HEK293T (cell line): ENCODE measurements at places on chromosomes 1 and 21.

DNA sequence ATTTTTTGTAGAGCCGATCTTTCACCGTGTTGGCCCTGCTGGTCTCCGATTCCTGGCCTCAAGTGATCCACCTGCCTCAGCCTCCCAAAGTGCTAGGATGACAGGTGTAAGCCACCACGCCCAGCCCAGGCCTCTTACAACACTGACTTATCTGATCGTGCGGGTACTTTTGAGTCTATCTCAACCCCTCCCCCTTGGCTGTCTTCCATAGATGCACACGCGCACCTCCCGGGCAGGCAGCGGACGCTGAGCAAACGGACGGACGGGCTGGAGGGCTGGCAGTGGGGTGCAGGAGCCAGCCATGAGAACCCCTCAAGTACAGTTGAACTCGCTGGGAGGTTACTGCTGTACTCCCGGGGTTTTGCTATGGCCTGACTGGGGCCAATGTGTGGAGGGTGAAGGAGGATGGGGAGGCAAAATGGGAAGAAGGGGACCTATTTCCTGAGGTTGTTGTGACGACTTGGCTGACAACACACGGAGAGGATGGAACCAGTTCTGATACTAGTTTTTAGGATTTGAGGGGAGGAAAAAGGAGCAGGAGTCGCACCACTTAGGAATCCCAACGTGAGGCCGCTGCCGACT lies 959 bp downstream of the CD58 start:
- no peak for DNase-seq

DNA sequence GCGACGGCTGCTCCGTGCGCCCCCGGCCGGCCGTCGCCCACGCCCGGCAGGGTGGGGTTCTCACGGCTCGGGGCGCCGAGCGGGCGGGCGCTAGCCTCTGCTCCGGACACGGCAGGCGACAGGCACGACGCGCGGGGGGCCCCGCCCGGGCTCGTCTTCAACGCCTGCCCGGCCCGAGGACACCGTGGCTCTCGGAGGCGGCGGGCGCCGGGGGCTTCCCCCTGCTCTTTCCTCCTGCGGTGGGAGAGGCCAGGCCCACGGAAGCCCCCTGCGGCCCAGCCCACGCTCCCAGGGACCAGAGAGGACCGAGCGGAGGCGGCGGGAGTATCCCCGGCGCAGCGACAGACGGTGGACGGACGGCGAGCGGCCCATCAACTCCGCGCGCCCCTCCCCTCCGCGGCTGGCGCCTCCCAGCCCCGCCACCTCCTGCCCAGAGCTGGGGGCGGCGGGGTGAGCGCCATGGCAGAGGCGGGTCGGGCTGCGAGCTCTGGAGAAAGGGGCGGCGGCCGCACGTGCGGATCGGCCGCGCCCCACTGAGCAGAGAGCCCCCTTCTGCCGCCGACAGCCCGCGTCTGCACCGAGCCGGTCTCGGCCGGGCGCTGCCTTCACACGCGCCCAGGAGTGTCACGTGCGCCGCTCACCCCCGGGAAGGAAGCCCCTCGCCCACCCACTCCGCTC lies at the start of the genes SHE and TDRD10:
Gene SHE, minus strand, starts transcription at position 347 of the 678 bp plus-strand sequence. CDS start 386 bp downstream, outside the sequence.
Gene TDRD10, plus strand, starts transcription at position 154 of the 678 bp plus-strand sequence. CDS start 4,685 bp downstream, outside the sequence.
- DNase-seq: no peak

DNA sequence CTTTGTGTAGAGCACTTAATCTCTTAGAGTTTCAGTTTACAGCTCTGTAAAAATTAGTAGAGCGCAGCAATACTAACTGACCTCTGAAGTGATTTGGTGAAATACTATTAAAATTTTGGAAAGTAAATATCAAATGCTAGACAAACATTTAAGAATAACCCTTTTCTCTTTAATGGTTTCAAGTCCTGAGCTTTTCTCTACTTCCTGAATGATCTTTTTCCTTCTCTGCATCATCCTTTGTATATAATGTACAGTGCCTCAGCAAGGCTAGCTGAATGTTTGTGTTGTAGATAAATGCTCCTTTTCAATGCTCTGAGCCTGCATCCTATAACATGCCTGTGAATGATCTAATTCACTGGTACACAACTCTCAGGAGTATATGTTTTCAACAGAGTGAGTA lies 272.9 kb downstream of the ADGRL2 start:
- no peak for DNase-seq

DNA sequence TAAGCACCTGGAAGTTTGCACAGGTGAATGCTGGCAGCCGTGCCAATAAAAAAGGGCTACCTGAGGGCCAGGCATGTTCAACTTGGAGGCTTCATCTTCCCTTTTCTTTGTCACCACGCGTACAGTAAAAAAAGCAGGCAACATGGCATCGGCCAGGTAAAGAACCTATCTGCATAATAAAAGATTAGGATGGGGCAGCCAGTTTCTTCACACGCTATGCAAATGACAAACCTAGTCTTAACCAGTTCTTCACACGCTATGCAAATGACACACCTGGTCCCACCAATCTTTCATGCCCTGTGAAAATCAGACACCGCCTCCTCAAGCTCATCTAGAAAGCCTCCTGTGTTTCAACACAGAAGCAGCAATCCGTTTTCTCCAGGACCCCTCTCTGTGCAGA lies 413.4 kb downstream of the HLX start:
- DNase-seq: no peak

- DNase-seq: no peak
These were observed 21.8 kb upstream of the RIMKLA start for GRCh38 chr1:42358791-42359190.

DNA sequence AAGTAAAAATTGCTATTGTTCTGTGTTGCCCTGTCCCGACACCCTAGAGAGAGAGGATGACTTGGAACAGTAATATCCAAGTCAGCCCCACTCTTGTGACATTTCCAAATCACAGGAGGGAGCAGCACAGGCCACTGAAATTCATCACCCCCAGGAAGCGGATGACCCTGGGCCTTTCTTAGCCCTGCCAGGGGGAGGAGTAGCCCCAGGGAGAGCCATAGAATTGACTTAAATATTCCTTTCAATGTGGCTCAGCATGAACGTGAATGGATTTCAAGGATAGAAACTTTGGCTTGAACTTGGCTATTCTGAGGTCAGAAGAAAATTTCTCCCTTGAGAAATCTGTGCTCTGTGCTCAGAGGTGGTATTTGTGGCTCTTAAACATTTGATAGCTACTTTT lies 80.6 kb downstream of the CENPF start:
- no peak for DNase-seq

DNA sequence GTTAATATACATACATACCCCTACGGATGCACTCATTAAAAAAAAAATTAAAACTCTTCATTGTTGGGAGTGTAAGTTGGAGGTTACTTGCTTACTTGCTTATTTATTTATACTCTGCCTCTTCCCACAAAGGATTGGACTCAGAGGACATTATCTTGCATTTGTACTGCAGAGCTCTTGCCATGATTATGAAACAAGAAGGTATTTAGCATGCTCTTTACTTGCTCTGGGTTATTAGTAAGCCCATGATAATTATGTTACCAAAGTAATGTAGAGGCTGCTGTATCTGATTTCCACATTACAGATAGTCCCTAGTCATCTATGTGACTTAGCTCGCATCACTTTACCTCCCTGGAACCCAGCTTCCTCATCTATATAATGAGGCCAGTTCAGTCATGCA lies 355.1 kb upstream of the PTBP2 start:
- DNase-seq: no peak

DNA sequence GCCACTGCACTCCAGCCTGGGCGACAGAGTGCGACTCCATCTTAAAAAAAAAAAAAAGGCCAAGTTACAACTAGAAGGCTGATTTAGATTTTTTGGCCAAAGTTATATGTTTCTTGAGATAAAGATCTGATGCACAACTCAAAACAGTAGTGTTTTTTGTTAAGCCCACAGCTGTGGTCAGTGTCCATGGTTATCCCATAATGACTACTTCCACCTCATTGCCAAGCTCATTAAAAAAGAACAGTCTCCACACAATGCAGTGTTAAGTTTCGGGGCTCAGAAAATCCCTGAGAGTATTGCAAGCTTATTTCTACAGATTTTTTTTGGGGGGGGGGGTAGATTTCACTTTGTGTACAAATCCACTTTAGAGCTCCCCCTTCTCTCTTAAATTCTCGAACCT lies 120.5 kb downstream of the RUNX1 start:
- DNase-seq: no peak

- DNase-seq: no peak
These were observed 315.0 kb downstream of the PTPRU start for GRCh38 chr1:29551123-29551936.

DNA sequence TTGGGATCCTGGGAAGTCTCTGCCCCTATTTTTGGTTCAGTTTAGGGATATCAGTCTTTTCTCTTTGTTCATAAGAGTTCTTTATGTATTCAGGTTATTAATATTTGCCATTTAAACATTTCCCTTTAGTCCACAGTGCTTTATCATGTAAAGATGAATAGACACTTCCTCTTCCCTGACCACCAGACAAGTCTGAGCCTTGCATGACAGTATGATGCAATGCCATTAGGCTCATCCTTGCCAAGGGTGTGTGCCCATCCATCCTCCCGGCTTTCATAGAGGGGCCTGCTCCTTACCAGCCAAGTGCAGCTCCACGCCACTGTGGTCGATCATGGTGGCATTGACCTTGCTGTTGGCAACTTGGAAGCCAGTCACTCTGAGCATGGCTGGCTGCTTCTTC lies 52.1 kb downstream of the ZSCAN20 start:
- no peak for DNase-seq

- no peak for DNase-seq
These were observed 47.4 kb upstream of the CLDN14 start for GRCh38 chr21:36527317-36527716.

GRCh38 chr1:48939042-48939441 lies 162.4 kb upstream of the BEND5 start:
- no peak for DNase-seq

- DNase-seq: no peak
These were observed 94.7 kb downstream of the PLPP3 start for GRCh38 chr1:56484695-56485094.

DNA sequence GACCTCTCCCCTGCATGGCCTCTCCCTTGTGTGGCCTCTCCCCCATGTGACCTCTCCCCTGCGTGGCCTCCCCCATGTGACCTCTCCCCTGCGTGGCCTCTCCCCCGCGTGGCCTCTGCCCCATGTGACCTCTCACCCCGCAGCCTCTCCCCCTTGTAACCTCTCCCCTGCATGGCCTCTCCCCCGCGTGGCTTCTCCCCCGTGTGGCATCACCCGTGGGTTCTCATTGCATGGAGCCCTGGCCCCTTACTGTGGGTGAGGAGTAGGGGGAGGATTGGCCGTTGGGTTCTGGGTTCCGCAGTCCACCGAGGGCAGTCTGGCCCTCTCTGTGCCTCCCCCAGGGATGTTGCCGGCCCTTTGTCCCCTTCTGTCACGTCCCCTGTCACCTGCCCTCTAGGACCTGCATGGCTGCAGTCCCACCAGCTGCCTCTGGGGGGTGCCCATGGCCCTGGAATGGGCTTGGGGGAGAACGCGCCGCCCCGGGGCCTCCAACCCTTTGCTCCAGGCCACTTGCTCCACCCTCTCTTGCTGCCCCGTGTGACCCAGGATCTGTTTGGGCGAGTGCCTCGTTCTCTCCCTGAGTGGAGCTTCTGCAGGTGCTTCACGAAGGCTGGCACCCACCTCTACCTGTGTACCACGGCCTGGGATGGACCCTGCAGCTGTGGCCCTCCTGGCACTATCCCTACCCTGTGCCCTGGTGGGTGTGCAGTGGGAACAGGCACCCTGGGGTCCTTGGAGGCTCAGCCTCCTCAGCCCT lies 21.3 kb downstream of the RRP1 start:
- DNase-seq: peak; percentile 96

DNA sequence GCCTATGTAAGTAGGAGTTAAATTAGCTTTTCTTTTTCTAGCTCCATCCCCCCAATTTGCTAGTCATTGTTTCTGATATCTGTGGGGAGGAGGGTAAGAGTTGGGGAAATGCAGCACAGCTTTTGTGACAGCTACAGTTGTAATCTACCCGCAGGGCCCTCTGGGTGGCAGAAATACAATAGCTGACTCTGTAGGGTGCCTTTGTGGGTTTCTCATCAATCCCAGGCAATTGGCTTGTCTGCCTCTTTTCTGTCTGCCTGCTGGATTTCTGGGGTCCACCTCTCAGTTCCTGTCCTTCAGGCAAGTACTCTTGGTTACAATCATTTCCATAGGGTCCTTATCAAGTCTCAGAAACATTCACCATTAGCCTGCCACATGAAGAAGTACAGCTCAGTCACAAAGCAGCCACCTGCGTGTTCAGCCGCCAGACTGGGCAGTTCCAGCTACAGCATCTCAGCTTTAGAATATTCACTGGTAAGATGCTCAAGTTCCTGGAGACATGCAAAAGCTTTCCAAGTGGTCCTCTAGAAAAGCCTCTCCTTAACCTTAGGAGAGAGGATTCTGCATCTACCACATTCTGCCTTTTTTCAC lies 19.2 kb upstream of the SLC44A5 start:
- DNase-seq: peak; percentile 25

- no peak for DNase-seq
These were observed 30.5 kb downstream of the IFI16 start for GRCh38 chr1:159040206-159040605.

DNA sequence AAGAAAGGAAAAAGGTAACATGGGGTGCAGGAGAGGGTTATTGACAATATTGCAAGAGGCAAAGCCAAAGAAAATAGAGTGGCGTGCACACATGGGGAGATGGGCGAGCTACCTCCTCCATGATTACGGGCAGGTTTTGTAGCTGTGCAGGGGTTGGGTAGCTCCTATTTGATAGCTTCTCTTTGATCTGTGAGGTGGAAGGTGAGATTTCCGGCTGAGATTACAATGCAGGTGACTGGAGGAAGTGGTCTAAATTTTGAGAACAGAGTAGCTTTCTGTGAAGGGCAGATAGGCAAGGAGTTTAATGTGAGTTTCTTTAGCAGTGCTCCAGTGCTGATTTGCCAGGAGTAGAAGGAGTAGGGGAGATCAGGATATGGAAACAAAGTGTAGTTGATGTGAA lies 263.4 kb downstream of the PLA2G4A start:
- no peak for DNase-seq

GRCh38 chr1:160519642-160520435 lies 3.2 kb downstream of the SLAMF6 start:
- no peak for DNase-seq

GRCh38 chr1:230570724-230571360 lies 71.4 kb upstream of the COG2 start:
- no peak for DNase-seq

- DNase-seq: no peak
These were observed 42.1 kb downstream of the UBE2U start for GRCh38 chr1:64245495-64245894.

DNA sequence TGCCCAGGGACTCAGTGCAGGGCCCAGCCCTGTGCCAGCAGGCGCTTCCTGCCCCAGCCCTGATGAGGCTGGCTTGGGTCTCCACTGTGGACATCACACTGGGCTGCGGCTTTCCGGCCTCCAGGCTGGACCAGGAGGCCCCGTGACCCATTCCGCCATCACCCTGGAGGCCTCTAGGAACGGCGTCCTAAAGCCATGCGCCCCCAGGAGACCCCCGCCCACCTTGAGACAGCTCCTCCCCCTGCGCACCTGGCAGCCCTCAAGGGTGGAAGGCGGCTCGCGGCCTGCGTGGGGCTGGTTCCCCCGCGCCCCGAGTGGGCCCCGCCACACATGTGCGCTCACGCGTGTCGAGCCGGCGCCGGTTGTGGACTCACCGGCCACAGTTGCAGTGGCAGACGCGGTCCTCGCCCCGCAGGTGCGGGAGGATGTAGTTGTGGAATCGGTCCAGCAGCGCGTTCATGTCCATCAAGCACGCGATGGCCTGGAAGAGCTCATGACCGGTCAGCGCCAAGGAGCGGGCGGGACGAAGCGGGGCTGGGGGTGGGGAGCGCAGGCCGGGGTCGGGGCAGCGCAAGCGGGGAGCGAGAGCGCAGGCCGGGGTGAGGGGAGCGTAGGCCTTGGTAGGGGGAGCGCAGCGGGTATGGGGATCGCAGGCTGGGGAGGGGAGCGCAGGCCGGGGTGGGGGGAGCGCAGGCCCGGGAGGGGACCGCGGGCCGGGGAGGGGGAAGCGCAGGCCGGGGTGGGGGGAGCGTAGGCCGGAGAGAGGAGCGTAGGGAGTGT lies 924 bp downstream of the TMEM240 start:
- no peak for DNase-seq
